Activated B cell treated with CpG ODN at 0.5 μM for 24 hours (primary cell): ENCODE measurements at places on chromosomes 3 and 15. TPM values are rescaled to one million over a fixed set of nuclear protein-coding genes. Genes with fewer than 3 reads are reported as not detected.
A peak's percentile ranks its signal among the peaks of the same experiment; 100 is the strongest.

DNA sequence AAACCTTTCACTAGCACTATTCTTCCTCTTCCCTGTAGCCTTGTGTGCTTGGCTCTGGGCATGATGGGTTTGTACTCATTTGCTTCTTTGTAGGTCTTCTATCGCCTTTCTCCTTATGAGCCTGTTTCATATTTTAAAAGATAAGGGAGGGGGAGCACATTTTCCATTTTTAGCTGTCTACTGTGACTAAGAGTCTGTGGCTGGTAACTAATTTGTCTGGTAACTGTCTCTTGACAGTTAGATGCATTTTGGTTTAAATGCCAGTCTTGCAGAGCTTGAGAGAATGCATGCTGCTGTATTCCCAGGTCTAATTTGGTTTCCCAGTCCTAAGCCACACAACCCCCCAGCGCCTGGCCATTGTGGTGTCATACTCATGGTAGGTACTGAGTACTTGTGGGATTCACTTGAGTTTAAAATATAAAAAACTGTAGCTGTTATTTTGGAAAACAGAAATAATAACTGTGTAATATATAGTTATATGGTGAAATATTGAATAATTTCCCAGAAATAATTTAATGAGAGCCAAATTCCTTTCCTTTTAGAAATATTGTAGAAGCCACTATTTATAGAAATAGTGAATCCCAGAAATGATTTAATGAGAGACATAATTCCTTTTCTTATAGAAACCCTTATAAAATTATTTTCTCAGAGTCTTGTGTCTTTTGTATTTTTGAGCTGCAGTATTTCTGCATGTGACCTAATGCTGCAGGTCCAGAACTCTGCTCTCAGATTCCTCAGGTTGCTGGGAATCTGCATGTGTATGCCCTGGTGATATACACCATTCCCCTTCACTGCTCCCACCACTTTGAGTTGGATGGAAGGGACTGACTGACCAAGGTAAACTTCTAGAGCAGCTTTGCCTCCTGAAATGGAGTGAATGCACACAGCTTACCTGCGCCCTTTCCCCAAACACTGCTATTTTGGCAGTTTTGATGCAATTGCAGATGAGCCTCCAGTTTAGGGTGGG lies 13.9 kb upstream of the GPR171 start:
- no peak for DNase-seq

GRCh38 chr15:51621936-51622603 lies 501 bp downstream of the DMXL2 start:
- DNase-seq = peak; percentile 44

DNA sequence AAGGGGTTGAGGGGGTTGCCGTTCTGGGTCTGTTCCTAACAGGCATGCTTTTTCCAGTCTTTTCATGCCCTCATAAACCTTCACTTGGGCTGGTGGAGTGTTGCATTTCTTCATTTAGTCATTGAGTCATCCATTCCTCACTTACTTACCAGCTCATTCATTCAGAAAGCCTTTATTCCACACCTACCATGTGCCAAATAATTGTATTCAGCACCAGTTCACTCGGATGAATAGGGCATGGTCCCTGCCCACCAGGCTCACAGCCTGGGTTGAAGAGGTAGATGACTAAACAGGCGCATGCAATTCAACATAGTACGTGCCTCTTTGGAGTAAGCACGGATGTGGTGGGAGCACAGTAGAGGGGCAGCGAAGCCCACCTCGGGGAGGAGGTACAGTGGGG lies 35.1 kb upstream of the THSD4 start:
- no peak for DNase-seq

- DNase-seq = no peak
These were observed 44.8 kb upstream of the RAF1 start for GRCh38 chr3:12708584-12709192.

DNA sequence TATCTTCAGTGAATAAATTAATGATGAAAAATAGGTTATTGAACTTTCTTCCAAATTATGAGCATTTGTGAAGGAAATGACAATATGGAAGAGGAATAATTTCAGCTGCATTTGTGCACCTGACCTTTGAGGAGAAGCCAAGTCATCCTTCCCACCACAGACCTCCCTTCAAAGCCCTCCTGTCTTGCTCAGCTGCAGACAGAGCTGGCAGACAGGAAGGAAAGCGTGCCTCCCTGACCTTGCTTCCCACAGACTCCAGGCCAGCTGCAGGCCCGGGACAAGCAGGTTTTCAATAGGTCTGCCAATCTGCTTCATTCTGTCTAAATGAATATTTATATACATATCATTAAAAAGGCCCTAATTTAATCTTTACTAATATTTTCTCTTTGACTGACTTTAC lies 152.9 kb upstream of the RBMS3 start:
- DNase-seq = no peak

The P2RY13 gene
- total RNA-seq = 0.33 and 0.34 TPM in 2 replicates
